ENCODE measurements at places on chromosomes 1 and 21. TPM values are rescaled to one million over a fixed set of nuclear protein-coding genes. Genes with fewer than 3 reads are reported as not detected.

DNA sequence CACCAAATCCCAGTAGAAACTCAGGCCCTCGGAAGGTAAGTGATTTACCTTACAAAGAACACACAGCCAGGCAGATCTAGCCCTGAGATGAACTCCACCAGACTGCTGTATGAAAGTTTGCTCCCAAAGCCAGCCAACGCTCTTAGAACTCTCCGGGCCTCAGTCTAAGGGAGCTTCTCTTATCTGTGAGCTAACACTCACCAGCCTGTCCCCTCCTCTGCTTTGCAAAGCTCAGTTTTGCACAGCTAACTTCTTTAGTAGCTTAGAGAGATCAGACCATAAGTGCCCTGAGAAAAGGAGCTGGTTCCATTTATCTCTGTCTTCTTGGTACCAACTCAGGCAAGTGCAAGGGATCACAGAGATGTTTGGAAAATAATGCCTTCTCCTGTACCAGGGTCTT, 195.8 kb upstream of the JUN start:
- peak; percentile 19 for DNase-seq

DNA sequence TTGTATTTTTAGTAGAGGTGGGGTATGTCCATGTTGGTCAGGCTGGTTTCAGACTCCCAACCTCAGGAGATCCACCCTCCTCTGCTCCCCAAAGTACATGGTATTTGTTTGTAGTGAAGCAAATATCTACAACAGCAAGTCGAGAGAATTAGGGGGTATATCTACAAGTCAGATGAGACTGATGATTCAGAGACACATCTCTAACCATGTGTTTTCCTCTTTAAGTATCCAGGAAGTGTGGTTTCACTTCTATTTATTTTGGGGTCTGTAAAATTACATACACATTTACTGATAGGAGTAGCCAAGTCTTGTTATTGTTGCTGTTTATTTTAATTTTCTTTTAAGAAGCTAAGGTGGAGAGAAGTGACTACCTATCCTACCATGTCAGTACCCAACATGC, 44.9 kb downstream of the SGIP1 start:
- no peak for DNase-seq

DNA sequence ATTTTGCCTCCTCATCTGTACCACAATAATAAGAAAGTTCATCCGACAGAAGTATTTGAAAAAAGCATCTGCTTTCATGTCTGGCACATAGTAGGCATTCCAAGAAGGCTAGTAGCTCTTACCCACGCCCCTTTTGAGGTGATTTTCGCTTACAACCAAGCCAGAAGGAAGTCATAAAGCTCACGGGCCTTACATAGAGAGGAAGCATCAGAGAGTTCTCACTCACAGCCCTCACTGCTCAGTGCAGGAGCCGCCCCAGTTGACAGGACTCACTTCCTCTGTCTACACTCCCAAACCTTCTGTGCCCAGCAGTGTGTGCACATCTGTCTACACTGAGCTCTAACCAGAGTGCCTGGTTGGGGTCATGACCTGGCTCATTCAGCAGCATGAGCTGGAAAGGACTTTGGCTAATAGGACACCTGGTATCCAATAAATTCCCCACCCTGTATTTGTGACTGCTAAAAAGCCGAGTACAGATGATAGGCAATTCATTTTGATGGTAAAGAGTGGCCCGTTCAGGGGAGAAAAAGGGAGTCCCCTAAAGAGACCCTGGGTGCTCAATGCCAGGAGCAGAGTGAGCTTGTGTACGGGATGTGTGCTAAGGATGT, 36.8 kb upstream of the DUSP10 start:
- no peak for DNase-seq

DNA sequence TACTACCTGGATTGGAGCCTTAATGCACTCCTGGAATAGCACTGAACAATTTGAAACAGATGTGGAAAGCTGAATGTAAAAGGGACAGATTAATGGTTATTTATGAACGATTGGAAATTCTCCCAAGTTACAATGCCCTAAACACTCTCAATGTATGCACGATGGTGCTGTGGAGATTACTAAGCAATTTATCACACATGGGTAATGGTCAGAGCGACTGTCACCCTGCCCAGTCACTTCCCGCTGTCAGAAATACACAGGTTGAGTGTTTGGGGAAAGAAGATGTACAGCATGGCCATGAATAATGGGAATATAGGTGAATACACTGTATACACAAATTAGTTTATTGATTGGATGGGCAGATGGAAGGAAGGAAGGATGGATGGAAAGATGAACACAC, 342.4 kb downstream of the VAV3 start:
- no peak for DNase-seq

DNA sequence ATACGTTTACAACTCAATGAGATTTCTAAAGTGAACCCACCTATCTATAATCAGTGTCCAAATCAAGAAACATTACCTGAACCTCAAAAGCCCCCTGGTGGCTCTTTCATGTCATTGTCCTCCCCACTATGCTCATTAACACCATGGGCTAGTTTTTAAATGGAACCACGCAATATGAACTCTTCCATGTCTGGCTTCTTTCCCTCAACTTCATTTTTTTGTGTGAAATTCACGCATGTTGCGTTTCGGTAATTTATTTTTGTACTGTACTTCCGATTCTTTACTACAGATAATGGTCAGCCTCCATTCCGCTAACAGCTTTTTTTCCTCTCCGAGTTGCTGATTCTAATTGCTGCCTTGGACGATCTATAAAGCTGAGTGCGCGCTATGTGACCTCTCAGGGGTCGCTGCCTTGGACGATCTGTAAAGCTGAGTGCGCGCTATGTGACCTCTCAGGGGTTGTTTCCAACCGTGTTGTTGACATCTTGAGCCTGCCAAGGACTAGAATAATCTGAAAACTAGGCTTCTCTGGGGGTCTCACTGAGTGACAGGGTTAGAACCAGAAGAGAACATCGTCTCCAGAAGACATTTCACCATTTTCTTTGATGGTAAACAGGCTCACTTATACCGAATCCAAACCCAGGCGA, 1.1 kb upstream of the CACYBP start:
- peak; percentile 75 for DNase-seq

GRCh38 chr21:41479686-41480085, 28.3 kb downstream of the TMPRSS2 start:
- DNase-seq = no peak

GRCh38 chr1:114208714-114209113, 55.0 kb upstream of the SYT6 start:
- DNase-seq = peak; percentile 24

- DNase-seq = no peak
Observed at GRCh38 chr1:145796753-145797152, 27.1 kb downstream of the RNF115 start.

- DNase-seq = no peak
Observed at GRCh38 chr1:11507309-11507708, 28.4 kb downstream of the DISP3 start.

- DNase-seq = no peak
Observed at GRCh38 chr1:101379950-101380349, 143.1 kb downstream of the S1PR1 start.

RNF2 gene
- polyA plus RNA-seq = 20.3 TPM

LCE3D gene
- polyA plus RNA-seq = not detected

All from hepatocyte (in vitro differentiated cells).